GM12878 (cell line): ENCODE measurements at places on chromosomes 3 and 15. TPM values are rescaled to one million over a fixed set of nuclear protein-coding genes. Genes with fewer than 3 reads are reported as not detected.

The SPTBN5 gene
- total RNA-seq = 0.05 and 0.18 TPM in 2 replicates

DNA sequence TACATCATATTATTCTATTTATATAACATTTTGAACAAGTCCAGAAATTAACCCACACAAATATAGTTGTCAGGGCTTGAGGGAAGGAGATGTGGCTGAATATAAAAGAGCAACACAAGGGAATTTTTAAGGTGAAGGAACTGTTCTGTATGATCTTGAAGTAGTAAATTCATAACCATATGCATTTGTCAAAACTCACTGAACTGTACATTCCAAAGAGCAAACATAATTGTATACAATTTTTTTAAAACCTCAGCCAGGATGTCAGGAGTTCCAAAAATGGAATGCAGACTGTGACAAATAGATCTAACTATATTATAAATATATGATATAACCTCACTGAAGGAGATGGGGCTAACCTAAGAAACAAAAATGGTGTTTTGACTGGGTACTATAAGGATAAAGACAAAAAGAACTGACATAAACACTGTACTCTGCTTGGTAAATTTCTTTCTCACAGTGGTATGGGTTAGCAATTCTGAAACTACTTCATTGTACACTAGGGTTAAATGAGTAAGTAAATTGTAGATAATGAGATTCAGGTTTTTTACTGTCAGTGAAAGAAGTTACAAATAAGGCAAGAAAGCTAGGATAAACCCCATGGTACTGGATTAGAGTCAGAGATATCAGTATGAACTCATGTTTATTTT, 14.4 kb downstream of the GOLGB1 start:
- DNase-seq = peak; percentile 48

- no peak for DNase-seq
Observed at GRCh38 chr3:143567823-143568222, 280.4 kb downstream of the SLC9A9 start.

GRCh38 chr3:139263798-139264197, 80.0 kb upstream of the MRPS22 start:
- DNase-seq = no peak

- no peak for DNase-seq
Observed at GRCh38 chr3:130748981-130749380, 2.4 kb upstream of the PIK3R4 start.
